ENCODE measurements at places on chromosomes 1 and 21.

DNA sequence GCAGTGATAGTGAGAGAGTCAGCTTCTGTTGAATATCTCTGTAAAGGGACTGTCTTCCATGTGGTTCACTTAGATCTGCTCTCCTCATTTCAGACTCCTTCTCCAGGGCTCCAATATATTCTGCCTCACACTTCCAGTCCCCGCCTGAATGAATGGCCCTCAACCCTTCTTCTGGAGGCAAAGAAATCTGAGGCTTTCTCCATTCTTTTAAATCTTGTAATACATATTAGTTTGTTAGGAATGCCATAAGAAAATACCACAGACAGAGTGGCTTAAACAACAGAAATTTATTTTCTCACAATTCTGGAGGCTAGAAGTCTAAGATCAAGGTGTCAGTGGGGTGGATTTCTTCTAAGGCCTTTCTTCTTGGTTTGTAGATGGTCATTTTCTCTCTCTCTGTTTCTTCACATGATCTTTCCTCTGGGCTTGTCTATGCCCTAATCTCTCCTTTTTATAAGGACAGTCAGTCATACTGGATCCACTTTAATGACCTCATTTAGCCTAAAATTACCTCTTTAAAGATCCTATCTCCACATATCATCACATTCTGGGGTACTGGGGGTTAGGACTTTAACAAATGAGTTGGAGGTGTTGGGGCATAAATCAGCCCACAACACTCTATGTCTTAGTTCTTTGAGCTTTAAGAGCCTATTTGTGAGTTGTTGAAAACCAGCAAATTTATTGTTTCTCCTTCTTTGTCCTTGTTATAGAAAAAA is 128.5 kb upstream of the KCNK2 start:
- DNase-seq, result no peak

DNA sequence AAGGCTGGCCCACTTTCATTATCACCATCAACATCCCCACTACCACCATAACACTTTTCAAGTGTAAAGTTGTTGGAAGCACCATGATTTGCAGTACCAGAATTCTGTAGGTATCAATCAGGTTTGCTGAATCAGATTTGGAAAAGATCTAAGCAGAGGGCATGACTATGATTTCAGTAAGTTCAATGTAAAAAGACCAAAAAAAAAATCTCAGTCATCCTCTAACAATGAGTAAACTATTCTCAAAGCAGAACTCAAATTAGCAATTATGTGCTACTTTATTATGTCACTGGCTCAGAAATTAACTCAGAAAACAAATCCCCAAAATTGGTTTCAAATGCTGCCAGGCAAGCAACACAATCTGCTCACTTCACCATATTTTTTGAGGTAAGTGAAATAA is 187.8 kb upstream of the HP1BP3 start:
- DNase-seq, result no peak

DNA sequence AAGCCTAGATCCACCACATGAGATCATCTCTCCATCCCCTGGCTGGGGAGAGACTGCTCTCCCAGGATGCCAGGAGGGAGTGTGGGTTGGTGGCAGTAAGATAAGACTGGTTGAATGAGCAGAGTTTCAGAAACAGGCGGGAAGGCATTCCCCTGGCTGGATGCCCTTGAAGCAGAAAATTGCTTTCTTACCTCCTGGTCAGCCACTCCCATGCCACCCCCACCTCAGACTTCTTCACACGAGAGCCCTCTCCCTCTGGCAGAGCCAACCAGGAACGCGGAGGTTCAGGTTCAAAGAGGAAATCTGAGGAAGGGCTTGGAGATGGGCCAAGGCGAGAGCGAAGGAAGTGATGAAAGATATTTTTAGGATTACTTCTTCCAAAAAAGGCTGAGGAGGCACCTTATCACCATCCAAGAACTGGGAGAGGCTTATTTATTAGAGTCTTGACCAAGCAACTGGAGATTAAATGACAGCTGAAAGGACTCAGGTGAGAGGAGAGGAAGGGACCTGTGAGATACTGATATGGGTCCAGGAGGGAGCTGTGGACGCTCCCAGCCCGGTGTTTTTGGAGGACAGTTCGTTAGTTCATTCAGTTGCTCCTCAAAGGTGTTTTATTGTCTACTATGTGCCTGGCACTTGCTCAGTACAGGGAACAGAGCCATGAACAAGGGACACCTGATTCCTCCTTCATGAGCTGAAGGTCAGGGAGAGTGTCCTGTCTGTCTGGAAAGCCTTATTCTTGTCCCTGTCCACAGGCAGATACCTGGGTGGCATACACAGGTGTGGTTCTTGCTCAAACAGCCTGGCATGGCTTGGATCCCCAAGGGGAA is 18.9 kb upstream of the SLC26A9 start:
- no peak for DNase-seq

- no peak for DNase-seq
Measured at GRCh38 chr21:44706706-44707581, 4.4 kb downstream of the TSPEAR start.

- DNase-seq, result no peak
Measured at GRCh38 chr21:45576838-45577737, 34.8 kb upstream of the SLC19A1 start.

DNA sequence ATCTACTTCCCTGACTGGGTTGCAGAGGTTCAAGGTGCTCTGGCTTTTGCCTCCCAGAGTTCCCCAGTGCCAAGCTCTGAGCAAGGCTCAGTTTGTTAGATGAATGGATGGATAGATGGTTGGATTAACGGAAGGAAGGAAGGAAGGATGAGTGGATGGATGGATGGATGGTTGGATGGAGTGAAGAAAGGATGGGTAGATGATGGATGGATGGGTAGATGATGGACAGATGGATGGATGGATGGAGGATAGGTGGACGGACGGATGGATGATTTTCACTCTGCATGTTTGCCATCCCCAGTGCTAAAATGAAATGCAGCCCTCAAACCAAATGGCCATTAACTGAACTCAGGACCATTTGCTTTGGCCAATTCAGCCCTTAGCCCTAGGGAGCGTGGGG is 27.4 kb upstream of the TENT5C start:
- no peak for DNase-seq

GRCh38 chr1:24920533-24920925 is 9.5 kb downstream of the RUNX3 start:
- DNase-seq, result no peak

- DNase-seq, result no peak
Measured at GRCh38 chr21:18831942-18832676, 428.5 kb upstream of the TMPRSS15 start.

GRCh38 chr1:31122101-31122735 is 56.7 kb upstream of the PUM1 start:
- no peak for DNase-seq

- peak; percentile 5 for DNase-seq
Measured at GRCh38 chr1:221203224-221204054, 324.2 kb downstream of the HLX start.

- no peak for DNase-seq
Measured at GRCh38 chr1:209766051-209766450, 10.2 kb downstream of the TRAF3IP3 start.

- no peak for DNase-seq
Measured at GRCh38 chr1:157312082-157312812, 174.1 kb upstream of the ETV3 start.

DNA sequence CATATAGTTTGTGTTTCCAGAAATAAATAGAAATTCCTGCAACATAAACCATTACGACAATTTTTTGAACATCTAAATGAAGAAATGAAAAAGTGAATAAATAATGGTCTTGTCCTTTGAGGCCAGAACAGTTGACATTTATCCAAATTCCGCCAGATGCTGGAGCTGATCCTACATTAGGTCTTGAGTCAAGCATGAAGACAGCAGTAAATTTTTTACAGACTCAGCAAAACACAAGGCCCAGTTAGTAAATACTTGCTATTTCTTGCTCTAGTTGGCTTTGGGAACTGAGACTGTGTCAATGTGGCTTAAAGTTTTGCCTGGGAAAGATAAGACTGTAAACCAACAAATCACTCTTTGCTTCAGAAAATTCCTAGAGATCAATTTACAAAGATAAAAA is 540.1 kb upstream of the RGS18 start:
- DNase-seq, result no peak

DNA sequence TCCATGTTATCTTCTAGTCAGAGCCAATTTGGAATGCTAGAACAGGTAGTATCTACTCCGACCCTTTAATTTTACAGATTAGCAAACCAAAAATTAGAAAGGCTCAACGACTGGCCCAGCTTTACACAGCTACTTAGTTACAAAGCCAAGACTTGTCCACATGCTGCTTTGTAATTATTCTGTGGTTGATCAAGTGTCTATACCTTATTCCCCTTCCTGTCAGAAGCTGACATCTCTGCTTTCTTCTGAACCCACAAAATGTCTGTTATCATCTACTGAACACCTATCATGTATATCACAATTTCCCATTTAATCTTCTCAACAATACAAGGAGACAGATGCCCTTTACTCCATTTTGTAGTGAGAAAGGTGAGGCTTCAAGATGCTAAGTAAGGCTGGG is 15.6 kb downstream of the TGFBR3 start:
- DNase-seq, result no peak

DNA sequence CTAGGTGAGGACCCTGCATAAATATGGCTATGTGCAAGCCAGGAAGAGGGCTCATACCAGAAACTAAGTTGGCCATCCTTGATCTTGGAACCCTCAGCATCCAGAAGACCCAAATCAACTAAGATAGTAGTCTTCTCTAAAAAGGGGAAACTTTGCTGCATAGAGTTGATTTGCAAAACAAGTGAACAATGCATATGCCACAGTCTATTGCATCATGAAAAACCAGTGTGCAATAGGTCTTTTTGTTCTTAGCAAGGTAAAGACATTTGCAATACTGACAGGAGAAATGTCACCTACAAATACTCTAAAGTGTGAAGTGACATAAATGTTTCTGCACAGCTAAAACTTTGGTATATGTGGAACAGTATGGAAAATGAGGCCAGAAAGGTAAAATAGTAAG is 2.0 kb upstream of the IFI16 start:
- no peak for DNase-seq

- no peak for DNase-seq
Measured at GRCh38 chr1:230243583-230244353, 176.7 kb downstream of the GALNT2 start.

- no peak for DNase-seq
Measured at GRCh38 chr21:27406300-27407009, 439.6 kb upstream of the ADAMTS5 start.

DNA sequence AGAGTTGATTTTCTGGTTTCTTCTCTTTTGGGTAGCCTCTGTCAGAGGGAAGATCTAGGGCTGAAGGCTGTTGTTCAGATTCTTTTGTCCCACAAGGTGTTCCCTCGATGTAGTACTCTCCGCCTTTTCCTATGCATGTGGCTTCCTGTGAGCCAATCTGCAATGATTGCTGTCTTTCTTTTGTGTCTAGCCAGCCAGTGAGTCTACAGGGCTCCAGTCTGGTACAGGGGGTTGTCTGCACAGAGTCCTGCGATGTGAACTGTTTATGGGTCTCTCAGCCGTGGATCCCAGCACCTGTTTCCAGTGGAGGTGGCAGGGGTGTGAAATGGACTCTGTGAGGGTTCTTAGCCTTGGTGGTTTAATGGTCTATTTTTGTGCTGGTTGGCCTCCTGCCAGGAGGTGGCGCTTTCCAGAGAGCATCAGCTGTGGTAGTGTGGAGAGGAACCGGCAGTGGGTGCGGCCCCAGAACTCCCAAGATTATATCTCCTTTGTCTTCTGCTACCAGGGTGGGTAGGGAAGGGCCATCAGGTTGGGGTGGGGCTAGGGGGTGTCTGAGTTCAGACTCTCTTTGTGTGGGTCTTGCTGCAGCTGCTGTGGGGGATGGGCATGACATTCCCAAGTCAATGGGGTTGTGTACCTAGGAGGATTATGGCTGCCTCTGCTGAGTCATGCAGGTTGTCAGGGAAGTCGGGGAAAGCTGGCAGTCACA is 81.3 kb upstream of the C21orf91 start:
- no peak for DNase-seq

DNA sequence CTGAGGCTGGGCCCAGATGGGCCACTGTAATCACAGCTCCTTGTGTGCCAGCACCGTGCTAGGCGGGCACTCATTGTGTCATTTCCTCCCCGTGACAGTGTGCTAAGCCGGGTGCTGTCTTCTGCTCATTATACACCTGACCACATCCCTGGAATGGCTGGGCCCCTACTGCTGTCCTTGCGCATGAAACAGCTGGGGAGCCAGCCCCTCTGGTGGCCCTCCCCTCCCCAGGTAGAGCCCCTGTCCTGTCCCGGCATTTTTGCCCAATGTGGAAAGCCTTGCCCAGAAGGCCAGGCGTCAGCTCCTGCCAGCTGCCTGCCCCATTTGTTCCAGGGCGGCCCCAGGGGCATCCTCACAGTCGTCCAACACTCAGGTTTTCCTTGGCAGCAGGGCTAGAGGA is 107.4 kb upstream of the CASZ1 start:
- no peak for DNase-seq

- no peak for DNase-seq
Measured at GRCh38 chr1:41898191-41898713, 20.5 kb downstream of the HIVEP3 start.

- DNase-seq, result no peak
Measured at GRCh38 chr1:202124142-202124541, 1.4 kb downstream of the GPR37L1 start.

DNA sequence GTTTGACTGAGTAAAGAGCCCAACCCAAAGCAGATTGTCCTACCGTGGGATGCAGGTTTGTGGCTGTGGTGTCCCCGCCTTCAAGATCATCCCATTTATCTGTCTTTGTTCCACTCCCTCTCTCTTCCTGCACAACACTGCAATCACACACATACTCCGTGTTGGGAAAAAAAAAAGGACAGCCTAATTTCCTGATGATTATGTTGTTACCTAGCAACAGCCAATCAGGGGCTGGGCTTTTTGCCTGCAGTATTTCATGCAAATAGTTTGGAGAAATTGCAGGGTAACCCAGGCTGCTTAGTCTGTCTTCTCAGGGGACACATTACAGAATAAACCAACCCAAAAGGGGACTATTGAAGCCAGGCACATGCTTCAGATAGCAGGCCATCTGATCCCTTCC is 38.3 kb downstream of the PHC2 start:
- no peak for DNase-seq

DNA sequence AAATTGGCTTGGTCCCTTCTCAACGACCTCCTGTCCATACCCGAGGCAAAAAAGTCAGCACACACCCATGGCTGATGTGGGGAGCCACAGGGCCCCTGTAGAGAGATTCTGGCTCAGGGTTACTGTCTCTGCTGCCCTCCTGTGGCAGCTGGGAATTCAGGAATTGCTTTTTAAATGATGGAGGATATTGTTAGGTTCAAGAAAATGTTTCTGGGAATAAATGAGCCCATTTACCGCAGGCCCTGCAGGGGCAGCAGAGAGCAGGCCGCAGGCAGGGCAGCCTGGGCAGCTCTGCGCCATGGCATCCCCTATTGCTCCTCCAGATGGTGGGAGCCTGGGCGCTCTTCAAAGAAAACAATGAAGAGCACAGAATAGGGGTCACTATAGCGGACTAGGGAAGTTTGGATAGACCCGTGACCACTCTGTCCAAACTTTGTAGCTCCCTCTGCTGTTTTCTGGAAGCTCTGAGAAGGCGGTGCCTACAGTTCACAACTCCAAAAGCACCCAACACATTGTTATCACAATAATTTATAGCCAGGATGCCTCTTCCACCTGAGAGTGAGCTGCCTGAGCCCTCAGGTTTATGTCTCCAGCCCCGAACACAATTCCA is 201.1 kb downstream of the BACH1 start:
- DNase-seq, result no peak

All from brain pericyte (primary cell).